ENCODE measurements at places on chromosomes 3 and 15. TPM values are rescaled to one million over a fixed set of nuclear protein-coding genes. Genes with fewer than 3 reads are reported as not detected.

- no peak overlapping the region for H3K27ac ChIP-seq
- no peaks in the 10 kb centered on the region for H3K27me3 ChIP-seq
- H3K4me3 ChIP-seq = no peak overlapping the region
- peaks cover under 1% of the 10 kb centered on the region for H3K4me1 ChIP-seq
Measured at GRCh38 chr15:92485441-92485840, 91.8 kb downstream of the ST8SIA2 start.

Gene ERC2
- total RNA-seq = 22.8 TPM

Gene PFN2
- total RNA-seq = 162 TPM

Gene THOC7
- 103 TPM for total RNA-seq

DNA sequence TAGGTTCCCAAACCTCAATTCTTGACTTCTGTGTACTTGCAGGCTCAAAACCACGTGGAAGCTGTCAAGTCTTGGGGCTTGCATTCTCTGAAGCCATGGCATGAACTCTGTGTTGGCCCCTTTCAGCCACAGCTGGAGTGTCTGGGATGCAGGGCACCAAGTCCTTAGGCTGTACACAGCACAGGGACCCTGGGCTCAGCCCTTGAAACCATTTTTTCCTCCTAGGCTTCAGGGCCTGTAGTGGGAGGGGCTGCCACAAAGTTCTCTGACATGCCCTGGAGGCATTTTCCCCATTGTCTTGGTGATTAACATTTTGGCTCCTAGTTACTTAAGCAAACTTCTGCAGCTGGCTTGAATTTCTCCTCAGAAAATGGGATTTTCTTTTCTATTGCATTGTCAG lies 135.4 kb downstream of the ATG7 start:
- H3K36me3 ChIP-seq = peaks cover 6% of the 10 kb centered on the region
- H3K27me3 ChIP-seq = no peaks in the 10 kb centered on the region
- no peaks in the 10 kb centered on the region for H3K4me1 ChIP-seq
- DNase-seq = no peak

Gene CASR
- total RNA-seq = 0.02 TPM

Measured in endodermal cell (in vitro differentiated cells).